Mucosa of gallbladder (tissue), 1 donor: ENCODE measurements at places on chromosomes 3 and 15. TPM values are rescaled to one million over a fixed set of nuclear protein-coding genes. Genes with fewer than 3 reads are reported as not detected.

GRCh38 chr3:120492103-120492502 is 41.3 kb upstream of the FSTL1 start:
- no peak for DNase-seq

GABRB3 gene
- total RNA-seq, result 91.6 TPM

DNA sequence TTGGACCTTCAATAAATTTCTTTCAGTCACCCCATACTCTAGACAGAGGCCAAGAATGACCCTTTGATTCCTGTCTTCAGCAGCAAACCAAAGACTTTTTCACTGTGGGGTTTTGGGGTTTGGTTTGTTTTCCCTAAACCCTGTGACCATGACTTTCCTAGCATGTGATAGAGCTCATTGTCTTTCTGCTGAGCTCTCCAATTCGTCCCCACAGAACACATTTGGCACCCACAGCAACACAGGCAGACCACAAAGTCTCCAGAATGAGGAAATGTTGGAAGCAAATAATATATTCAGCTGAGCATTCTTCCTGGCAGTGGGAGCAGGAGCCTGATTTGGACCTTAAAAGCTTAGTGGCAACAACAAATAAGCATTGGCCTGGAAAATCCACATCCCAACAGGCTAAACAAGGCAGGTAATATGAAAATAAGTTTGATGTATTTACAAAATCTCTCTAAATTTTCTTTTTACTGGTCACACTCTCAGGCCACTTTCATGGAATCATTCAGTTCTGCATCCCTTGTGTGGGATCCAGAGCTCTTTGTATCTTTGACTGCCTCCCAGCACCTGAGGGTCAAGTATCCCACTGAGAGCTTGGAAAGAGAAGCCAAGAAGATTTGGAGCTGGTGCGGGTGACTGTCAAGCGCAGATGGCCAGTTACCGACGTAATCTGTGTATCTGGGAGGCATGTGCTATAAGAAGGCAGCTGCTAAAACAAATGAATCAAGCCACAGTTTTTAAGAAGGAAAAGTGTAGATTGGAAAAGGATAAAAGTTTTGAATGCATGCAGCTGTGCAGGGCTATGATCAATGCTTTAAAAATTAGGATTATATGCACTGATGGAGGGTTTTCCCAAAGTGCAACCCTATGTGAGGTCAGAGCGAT is 36.5 kb upstream of the CPB1 start:
- peak; percentile 16 for DNase-seq

- no peak for DNase-seq
Measured at GRCh38 chr3:185207481-185207880, 46.4 kb downstream of the EHHADH start.

DNA sequence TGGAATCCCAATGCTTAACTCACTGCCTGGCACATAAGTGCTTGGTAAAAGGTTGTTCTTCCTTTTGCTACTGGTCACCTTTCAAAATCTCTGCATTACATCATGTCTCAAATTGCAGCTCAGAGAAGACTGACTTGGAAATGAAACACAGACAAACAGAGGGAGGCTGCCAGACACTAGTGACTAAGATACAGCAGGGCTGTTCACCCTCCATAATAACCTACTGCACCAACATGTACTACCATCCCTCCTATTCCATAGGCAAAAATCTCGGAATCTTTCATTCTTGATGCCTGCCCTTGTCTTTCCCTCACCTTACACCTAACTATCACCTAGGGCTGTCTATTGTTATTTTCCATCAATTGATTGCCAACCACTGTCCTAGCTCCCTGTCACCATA is 502.3 kb upstream of the ADAMTS9 start:
- DNase-seq, result no peak

DNA sequence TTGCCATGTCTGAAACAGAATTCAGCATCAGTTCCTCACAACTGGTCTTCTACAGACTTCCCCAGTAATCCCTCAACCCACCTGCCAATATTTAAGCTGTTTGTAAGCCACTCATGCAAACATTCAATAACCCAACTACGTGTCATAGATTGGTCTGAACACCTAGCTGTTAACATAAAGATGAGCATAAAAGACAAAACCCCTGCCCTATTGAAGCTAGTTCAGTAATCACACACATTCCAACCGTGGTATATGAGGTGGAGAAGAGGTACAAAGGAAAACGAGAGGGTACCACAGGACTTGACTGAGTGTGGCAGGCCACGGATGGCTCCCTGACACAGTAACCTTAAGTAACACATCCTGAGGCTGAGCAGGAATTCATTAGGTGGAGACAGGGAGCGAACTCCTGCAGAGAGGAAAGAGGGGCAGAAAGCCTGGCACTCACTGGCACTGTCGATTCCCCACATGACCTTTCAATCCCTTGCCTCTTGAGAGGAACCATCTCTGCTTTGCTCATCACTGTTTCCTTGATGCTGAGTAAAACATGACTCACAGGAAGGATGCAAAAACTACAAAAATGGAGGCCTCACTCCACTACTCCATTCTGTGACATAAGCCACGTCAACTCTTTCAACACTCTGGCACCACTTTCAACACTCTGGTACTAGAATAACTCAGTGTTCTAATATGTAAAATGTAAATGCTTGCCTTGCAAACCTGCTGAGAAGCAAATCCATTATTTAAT is 31.3 kb downstream of the RPN1 start:
- no peak for DNase-seq

GRCh38 chr15:99435113-99435695 is 130.6 kb upstream of the MEF2A start:
- peak; percentile 45 for DNase-seq

DNA sequence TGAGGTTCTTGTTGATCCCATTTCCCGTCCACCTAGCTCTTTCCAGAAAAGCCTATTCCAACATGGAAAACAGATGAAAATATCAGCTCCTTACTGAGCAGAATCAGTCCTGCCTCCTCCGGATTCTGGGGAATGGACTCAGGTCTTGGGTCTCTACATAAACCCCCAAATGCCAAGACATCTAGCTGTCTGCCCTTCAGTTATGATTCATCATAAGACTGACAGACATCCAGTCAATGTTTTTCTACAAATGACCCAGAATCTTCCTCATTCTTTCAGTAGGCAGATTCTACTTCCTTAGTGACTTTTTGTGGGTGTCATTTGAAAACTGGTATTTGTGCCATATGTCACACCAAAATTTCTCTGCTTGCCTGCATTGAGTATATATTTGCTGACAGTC is 103.0 kb upstream of the TGFBR2 start:
- no peak for DNase-seq

DNA sequence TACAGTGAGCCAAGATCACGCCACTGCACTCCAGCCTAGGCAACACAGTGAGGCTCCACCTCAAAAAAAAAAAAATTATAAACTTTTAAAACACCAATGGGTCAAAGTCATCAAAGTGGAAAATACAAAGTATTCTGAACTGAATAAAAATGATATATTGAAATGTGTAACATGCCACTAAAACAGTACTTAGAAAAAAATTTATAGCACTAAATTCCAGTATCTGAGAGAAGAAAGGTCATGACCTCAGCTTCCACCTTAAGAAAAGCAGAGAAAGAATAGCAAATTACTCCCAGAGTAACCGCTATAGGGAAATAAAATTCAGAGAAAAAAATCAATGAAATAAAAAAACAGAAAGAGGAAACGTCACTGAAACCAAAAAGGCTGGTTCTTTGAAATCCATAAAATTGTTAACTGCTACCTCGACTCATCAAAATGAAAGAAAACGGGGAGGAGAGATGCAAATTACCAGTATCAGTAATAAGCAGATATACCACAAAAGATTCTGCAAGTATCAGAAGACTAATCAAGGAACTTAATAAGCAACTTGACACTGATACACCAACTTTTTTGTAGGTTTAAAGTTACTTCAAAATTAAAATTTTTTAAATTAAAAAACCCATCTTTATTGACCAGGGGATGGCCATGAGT is 20.8 kb downstream of the ATP13A3 start:
- no peak for DNase-seq

- DNase-seq, result peak; percentile 12
Measured at GRCh38 chr3:136070953-136071949, 105.7 kb downstream of the PPP2R3A start.

GRCh38 chr15:94042180-94042928 is 189.0 kb upstream of the MCTP2 start:
- DNase-seq, result peak; percentile 19

DNA sequence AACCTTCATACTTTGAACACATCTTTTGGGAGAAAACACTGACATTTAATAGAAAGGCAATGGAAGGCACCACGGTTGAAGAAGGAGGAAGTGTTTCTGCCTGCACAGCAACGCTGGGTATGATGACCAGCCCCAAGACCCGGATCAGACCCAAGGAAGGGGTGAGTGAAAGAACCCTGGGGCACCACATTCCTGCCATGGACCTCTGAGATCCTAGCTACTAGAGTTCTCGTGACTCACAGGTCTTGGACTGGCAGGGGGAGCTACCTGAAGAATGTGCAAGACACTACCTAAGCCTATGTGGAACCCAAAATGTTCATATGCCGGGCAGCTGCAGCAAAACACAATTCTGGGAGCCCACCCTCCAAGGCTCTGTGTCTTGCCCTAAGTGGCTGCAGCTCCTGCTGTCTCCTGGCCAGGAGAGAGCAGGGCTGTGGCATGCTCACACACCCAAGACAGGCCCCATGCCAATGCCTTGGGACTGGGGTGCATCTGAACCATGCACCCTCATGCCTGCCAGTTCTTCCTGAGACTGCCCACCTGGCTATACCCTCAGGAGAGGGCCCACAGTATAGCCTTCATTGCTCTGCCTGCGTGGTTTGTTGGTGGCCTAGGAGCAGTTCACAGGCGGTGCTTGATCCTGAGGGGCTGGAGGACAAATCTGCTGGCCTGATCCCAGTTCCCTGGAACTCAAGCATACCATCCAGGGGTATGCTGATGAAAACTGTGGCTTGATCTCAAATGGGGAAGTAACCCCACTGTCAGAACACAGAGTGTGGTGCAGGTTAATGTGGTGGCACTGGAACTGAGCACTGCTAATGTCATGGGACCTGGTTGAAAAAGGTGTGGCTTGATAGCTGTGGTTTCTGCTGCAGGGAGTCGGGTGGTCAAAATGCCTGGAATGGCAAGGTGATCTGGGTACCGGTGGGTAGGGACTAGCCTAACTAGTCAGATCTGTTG is 353.3 kb upstream of the ARHGEF26 start:
- DNase-seq, result no peak

GRCh38 chr3:134598763-134599545 is 51.9 kb downstream of the KY start:
- DNase-seq, result no peak

GRCh38 chr15:83092309-83092976 is 15.0 kb upstream of the TM6SF1 start:
- peak; percentile 44 for DNase-seq

DNA sequence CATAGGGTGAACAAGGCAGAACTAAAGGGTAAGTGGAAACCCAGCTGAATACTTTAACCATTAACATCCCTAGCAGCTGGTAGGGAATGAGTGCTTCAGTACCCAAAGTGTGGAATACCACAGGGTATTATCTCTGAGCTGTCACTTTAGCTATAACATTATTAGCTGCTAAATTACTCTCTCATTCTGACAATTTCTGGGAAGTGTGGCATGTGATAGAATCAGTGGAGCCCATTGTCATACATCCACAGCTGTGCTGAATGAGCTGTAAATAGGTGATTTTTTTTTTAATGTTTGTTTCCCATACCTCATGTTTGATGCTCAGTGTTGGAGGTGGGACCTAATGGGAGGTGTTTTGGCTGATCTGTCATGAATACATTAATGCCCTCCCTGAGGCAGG is 894.3 kb downstream of the DIPK2A start:
- no peak for DNase-seq

DNA sequence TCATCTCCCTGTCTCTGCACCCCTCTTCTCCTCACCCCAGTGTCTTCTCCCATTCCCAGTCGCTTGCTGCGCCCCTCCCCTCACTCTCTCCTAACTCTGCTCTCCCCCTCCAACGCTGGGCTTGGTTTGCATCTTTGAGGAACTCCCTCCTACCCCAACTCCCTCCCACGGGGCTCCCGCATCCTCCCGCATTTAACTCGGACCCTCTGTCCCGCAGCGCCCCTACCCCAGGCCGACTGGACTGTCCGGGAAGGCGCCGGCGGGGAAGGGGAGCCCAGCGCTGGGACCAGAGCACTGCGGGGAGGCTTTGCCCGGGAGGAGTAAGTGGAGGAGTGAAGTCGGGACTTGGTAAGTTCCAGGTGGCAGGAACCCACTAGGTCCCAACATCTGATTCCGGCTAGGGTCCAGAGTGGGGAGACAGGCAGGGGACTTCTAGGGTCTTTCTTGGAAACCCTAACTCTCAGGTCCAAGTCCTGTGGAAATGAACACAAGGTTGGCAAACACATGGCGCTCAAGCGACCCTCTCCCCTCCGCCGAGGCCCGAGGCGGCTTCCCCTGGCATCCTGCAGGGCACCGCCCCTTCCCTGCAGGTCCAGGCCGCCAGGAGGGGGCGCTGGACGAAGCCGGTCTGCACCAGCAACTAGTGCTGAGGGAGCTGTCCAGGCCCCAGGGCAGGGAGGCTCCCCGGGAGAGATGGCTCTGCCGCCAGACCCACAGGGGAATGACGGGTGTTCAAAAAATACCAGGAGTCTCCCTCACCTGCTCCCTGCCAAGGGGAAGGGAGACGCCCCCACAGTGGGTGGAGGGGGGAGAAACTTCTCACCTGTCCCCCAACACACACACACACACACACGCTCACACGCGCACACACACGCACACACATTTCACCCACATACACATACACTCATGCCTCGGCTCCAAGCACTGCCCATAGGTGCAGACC is 53.2 kb downstream of the LHFPL4 start:
- peak; percentile 15 for DNase-seq

- no peak for DNase-seq
Measured at GRCh38 chr3:186502138-186502948, 41.8 kb downstream of the CRYGS start.

DNA sequence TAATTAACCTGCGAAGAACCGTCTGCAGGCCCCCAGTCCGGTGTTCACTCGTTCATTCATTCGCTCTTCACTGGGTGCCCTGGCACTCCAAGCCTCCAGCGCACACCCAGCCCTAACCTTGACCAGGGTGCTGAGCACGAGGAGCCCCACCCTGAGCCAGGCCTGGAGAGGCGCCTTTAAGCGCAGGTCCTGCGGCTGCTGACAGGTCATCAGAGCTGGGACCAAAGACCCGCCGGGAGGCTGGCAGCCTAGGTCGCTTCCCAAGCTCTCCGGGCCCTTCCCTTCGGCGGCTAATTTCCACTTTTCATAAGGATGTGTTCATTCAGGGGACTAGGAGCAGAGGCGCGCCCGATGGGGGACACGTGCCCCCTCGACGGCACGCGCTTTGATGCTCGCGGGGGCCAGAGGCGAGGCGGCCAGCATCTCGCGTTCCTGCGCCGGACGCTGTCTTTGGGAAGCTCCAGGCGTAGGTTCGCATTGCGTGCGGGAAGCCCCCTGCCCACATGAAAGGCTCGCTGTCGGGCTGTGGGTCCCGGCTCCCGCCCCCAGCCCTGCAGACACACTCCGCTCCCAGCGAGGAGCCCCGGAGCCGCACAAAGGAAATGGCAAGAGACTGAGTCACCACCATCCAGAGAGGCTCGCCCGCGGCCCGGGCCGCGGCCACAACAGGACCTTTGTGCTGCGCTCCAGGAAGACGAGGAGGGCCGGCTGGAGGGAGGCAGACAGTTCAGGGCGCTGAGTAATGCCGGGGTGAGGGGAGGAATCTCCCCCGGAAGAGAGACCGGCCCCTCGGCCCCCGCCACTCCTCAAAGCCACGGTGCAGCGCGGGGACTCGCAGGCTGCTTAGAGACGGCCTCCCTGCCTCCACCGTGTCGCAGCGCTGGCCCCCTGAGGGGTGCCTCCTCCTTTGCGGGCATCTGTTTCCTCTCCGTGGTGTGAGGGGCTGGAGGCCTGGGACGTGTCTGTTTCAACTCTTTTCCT is 266.4 kb upstream of the HES1 start:
- DNase-seq, result peak; percentile 71
